ENCODE measurements at places on chromosomes 3 and 15.

DNA sequence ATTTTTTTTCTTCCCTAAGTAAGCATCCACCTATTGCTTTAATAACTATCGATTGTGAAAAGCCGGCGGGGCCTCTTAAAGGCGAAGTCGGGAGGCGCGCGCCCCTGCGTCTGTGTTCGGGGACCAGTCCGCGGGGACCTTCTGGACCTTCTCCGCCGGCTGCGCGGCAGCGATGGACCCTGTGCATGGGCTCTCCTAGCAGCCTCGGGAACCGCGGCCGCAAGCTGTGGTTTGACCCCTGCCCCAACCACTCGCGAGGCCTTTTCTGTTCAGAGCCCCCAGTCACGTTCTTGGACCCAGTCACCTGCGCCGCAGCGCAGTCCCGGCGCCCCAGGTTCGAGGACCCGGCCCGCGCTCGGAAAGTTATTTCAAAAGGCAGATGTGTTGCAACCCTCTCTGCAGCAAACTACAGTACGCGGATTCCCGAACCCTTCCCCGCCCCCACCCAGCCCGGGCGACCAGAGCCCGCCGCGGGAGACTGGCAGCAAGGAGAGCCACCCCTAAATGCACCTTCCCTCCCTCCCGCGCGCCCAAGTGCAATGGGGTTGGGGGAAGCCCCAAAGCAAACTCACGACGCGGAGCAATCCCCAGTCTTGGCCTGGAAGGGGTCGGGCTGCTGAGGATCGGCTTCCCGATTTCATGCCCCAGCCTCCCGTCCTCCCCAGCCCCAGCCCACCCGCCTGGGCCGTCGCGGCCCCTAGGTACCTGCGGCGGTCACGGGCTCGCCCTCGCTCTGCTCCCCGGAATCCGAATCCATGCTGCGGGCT lies 684 bp downstream of the TNFAIP8L3 start:
- DNase-seq: peak; percentile 35

DNA sequence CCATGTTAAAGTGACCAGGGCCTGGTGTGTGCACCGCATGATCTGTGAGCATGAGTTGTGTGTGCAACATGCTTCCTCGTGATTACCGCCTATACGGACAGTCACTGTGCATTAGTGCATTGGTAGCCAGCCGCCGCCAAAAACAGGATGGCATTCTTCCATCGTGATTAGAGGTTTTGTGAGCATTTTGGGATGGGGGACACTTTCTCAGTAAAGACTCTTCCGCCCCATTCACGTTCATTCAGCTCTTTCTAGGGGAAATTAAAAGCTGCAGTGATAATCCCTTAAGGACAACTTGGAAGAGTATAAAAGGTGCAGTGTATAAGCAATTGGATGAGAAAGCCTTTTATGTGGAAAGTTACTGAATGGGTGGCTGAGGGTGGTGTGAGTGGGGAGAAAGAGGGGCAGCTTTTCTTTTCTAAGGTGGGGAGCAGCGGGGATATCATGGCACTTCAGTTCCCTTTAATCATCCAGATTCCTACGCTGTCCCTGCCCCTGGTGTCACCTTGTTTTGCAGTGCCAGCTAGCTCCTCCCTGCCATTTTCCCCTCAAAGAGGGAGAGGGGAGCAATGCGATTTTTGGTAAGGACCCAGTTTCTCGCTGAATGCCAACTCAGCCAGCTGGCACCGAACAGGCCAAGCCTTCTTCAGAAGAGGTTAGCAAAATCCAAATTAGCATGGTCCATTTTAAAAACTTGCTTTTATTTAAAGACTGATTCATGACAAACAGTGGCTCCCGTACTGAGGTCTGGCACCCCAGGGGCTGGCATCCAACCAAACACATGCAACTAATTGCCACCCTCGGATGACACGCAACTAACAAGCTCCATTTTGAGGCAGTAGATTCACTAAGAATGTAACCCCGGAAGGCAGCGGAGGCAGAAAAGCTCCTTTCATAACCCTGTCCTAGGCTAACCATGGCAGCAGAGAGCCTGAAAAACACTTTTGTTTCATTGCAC lies 447.8 kb downstream of the FHIT start:
- peak; percentile 57 for DNase-seq

DNA sequence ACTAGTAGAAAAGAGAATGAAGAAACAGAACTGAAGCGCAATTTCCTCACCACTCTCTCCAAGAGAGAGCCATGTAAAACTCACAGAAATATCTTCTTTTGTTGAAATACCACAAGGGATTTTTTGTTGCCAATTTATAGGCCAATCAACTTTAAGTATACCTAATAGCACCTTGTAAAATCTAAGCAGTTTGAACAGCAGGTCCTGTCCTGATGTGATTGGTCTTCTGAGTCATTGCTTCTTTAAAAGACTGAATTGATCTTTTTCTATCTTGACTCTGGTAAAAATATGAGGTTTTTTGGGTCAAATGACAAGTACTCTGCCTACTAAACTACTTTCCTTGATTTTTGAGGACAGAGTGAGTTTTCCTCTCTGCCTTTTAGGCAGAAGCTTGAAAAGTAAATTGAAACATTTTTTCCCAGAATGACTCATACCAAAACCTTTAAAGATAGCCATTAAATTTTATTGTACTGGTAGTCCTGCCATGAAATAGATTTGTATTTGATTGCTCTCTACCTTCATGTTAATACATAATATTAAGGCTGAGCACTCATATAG lies 343.9 kb upstream of the CBLB start:
- DNase-seq: no peak

DNA sequence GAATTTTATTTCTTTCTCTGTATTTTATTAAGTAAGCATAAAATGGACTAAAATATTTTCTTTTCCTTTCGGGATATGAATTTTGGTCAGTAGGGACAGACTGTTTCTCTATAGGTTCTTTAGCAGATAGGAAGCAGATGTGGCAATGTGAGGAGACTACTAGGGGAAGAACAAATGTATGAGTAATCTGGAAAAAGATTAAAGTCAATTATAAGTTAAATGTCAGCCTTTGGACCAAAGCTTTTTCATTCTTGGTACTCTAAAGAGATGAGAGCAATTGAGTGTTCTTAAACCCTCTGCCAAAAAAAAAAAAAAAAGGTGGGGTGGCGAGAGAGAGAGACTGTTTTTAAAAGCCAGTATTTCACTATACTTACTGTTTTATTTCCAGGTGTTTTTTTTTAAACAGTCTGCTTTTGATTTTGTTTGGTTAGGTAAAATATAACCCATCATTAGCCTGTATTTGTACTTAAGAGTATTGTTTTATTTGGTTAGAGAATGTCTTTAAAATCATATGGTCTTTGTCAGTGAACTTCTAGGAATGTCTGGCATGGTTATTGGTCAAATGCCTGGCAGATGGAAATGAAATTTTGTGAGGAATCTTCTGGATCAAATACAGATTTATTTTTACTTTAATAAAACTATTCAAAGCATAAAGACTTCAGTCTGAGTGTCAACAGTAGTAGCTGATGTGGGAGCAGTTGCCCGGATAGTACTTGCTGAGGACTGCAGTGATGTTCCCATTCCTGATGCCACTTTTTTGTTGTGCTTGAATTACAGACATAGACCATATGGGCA lies 63.8 kb downstream of the LRRC49 start:
- no peak for DNase-seq

GRCh38 chr15:97874139-97874538 lies 86.4 kb upstream of the ARRDC4 start:
- DNase-seq: no peak

GRCh38 chr3:39934696-39935095 lies 125.3 kb downstream of the MYRIP start:
- DNase-seq: no peak

- no peak for DNase-seq
Measured at GRCh38 chr3:191334346-191334893, 4.1 kb upstream of the UTS2B start.

DNA sequence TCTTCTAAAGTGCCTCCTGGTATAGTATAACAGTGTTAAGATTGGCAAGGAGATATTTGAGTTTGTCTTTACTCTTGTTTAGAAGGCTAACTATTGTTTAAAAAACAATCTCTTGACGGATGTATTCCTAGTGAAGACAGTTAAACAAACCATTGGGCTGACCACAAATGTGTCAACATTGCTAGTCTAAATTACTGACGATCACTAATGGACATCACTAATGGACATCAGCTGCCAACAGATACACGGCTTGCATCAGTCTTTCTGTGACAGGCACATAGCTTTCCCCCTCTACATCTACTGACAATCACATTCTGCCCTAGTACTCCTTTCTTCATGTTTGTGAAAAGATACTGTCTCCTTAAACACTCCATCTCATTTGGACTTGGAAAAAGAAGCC lies 57.1 kb upstream of the ETV5 start:
- no peak for DNase-seq

GRCh38 chr3:24773798-24774197 lies 279.1 kb upstream of the THRB start:
- DNase-seq: peak; percentile 86

DNA sequence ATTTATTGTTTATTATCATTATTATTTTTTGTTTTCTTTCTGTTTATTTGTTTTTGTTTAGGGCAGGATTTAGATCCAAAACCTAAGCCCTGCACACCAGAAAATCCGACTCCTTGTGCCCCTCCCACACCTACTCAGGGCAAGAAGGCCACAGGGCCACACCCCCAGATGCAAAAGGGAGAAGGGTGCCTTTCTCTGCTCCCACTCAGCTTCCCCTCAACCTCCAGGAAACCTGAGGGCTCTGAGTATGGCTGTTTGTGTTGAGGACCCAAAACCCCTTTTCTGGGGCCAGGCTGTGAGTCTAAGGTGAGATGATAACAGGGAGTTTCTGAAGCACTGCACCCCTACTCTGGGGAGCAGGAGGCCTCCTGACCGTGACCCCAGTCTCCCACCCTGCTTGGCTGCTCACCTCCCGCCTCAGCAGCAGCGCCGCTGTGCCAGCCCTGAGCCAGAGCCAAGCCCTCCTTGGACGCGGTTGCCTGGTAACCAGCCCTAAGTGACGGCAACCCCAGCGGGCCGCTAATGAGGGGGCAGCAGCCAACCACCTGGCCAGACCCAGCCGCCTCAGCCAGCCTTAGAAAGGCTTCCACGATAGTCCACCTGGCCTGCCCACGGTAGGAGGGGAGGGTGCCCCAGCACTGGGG lies 6.4 kb upstream of the C15orf39 start:
- DNase-seq: peak; percentile 78

DNA sequence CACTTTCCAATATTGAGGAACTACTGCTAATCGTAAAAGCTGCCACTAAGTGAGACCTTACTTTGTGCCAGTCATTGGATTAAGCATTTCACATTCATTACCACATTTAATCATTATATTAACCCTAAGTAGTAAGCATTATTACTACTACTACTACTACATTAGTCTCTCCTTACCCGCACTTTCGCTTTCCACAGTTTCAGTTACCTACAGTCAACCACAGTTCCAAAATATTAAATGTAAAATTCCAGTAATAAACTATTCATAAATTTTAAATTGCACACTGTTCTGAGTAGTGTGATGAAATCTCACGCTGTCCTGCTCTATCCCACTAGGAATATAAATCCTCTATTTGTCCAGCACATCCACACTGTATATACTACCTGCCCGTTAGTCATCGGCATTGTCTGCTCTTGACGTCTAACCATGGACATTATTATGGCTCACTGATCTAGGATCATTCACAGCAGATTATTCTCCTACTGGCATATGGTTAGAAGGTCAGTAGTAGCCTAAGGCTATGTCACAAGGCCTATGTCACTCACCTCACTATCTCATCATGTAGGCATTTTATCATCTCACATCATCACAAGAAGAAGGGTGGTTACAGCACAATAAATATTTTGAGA lies 121.1 kb downstream of the GSK3B start:
- DNase-seq: no peak

DNA sequence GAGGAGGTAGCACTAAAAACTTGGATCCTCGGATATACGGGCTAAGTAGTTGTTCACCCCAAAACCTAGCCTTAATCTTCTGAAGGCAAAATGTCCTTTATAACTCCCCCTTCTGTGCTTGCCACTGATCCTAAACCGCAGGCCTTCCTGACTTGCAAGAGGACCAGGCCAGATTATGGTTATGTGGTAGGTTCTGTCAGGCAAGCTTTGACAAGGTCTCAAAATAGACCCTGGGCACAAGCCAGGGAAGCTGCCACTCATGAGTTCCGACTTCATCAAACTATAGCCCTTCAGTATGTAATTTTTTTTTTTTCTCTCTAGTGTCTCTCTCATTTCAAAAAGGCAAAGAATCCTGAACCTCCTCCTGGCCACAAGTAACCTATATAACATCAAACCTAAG lies 3.2 kb downstream of the LRRFIP2 start:
- DNase-seq: peak; percentile 10

Data from astrocyte of the hippocampus (primary cell).